Stimulated activated CD4-positive, alpha-beta T cell treated with anti-CD3 and anti-CD28 coated beads, Interleukin-4, amount 100 ng/mL, for 24 hours (primary cell): ENCODE measurements at places on chromosomes 12 and 14.

- DNase-seq: peak; percentile 84
Observed at GRCh38 chr14:23588884-23589598, 10.5 kb upstream of the JPH4 start.

DNA sequence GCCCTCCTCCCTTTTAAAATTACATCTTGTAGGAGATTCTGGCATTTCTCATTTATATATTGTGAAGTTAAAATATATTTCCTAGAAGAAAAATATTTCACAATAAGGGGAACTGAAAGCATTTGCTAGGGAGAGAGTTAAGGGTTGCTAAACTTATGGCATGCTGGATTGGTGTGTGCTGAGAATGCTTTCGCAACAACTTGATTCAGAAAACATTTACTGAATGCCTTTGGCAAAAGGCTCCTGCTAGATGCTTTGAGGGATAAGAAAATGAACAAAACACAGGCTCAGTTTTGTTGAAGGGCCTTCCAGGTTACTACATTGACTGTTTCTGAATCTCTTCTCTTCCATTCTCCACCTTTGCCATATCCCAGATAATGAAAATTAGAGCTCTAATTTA is 67.5 kb downstream of the DIP2B start:
- no peak for DNase-seq

DNA sequence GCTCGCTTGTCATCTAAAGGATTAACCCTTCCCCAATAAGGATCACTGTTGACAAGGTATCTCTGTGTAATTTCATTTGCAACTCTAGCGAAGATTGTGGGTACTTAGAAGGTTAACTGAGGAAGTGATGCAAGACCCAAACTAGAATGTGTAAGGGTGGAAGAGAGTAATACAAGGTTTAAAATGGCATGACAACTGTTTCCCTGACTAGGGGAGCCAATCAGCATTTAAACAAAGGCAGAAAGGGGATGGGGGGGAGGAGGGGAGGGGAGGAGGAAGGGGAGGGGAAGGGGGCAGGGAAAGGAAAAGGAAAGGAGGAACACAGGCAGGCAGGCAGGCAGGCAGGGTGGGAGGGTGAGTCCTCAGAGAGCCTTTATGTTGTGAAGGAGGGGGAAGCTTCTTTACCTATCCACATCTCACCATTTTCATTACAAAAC is 31.1 kb downstream of the NRDE2 start:
- no peak for DNase-seq

DNA sequence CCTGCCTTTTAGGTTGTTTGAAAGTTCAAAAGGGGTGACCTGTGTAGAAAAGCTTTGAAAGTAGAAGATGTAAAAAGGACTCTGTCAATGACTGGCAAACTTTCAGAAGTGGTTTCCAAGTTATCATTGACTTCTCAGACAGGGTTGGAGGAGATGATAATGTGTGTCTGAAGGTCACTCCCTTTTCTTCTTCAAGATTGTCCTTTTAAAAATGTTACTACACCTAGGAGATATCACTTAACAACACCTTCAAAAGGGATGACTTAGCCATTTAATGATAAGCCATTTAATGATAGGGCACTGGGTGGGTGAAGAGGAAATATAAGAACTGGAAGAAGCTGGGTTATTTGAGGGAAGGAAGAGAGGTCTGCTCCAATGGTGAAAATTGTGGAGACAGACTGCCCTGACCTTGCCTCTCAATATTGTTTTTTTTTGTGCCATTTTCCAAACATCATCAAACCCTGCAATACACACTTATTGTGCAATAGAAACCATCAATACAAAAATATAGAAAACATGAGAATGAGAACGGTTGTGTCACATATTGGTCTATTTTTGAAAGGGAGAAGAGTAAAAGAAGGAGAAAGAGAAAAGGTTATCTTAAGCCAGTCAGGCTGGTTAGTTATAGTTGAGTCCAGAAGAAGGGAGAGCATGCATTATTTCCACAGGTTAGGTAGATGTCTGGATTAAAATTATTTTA is 38.8 kb downstream of the BEST3 start:
- no peak for DNase-seq

DNA sequence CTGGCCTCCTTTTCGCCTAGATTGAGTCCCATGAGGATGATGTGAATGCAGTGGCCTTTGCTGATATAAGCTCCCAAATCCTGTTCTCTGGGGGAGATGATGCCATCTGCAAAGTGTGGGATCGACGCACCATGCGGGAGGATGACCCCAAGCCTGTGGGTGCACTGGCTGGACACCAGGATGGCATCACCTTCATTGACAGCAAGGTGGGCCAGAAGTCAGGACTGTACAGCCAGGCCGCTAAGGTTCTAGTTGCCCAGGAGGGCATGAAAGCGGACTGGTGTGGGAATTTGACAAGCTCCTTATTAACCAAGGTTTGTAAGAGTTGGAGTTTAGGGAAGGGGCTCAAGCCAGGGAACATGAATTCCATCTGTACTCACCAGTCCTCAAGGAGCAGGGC is 4.9 kb upstream of the NRL start:
- DNase-seq: no peak

GRCh38 chr14:99769799-99770198 is 23.4 kb upstream of the EML1 start:
- DNase-seq: no peak
